Left ventricle myocardium superior (tissue), 1 donor: ENCODE measurements at places on chromosomes 2 and 18. TPM values are rescaled to one million over a fixed set of nuclear protein-coding genes. Genes with fewer than 3 reads are reported as not detected.

GRCh38 chr18:36636237-36636817 is 192.5 kb downstream of the TPGS2 start:
- no peak for DNase-seq

DNA sequence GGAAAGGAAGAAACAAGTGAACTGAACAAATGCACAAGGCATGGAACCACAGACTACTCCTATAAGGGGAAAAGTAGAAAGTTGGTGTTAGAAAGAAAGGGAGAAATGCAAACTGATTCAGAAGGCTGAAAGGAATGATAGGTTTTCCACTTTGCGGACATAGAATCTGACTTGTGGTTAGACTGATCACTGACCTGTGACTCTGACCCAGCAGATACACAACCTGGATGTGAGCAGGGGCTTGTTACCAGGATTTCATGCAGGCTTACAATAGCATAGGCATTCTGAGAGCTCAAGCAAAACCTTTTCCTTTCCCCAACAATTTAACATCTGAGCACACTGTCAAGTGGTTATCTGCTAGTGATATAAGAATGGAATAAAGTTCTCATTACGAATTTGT is 237.0 kb upstream of the CDH20 start:
- no peak for DNase-seq

- no peak for DNase-seq
Measured at GRCh38 chr2:28084564-28084963, 194.0 kb downstream of the BABAM2 start.

The BCL11A gene
- total RNA-seq, result 31.2 TPM

GRCh38 chr2:241460631-241461030 is 47.8 kb downstream of the STK25 start:
- no peak for DNase-seq

DNA sequence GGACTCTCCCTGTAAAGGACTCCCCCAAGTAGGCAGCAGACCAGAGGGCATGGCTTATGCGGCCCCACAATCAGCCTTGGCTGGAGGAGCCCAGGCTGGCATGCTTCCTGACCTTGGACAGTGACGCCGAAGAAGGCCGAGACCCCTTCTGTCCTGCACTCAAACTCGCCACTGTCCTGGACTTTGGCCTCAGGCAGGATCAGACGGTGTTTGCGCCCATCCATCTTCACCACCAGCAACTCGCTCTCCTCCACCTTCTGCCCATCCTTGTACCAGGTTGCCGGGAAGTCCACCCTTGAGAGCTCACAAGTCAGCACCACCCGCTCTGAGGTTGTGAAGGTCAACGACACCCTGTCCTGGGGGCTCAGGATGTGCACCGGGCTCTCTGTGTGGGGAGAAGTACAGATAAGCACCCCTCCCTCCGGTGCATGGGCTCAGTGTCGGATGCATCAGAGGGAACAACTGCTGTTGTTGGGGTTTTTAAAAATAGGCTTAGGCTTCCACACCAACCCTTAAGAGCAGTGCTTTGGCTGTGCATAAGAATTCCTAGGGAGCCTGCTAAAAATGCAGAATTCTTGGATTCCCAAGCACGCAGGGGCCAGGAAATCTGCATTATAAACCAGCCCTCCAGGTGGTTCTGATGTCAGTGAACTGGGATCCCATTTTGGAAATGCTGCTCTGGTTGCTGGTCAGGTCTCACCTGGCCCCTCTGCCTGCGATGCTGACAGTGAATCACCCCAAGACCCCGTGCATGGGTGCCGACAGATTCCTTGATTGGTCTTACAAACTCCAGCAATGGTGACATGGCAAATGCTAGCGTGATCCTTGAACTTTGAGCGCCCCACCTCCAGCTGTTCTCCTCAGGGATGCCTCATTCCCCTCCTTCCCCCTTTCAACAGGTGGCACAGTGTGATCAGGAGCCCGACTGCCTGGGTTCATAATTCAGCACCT is 5.9 kb downstream of the OBSL1 start:
- DNase-seq, result no peak

GRCh38 chr2:42696987-42697386 is 66.9 kb downstream of the OXER1 start:
- DNase-seq, result no peak

DNA sequence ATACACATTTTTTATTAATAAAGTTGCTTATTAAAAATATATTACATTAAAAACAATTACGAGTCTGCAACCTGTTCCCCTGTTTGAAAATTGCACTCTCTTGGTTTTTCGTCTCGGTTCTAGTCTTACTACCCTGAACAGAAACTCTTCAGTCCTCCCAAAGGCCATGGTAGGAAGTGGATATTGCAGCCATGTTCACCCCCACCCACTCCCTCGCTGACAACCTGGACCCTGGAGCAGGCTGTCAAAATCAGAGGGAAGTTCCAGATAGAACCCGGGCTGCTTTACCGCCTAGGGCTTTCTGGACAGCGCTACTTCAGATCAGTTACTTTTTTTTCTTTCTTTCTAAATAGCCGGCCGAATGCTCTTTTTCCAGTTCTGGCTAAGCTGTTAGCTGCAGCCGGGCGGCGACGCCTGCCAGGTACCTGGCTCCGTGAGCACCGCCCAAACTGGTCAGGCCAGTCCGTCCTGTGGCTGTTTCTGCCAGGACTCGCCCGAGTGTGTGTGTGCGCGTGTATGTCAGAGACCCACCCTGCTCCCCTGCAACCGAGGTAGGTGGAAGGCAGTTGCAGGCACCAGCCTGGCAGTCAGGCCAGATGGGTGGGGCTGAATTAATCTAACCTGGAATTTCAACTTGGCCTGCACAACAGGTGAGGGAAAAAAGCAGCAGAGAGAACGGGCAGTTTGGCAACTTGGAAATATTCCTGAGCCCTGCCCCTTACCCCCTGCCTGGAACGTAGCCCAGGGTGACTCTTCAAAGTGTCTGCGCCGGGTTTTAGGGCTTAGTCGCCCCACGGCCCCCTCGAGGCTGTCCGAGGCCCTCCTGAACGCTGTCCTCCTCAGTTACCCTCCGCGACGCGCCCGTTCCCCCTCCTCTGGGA is 1.1 kb upstream of the TET3 start:
- DNase-seq, result peak; percentile 40

DNA sequence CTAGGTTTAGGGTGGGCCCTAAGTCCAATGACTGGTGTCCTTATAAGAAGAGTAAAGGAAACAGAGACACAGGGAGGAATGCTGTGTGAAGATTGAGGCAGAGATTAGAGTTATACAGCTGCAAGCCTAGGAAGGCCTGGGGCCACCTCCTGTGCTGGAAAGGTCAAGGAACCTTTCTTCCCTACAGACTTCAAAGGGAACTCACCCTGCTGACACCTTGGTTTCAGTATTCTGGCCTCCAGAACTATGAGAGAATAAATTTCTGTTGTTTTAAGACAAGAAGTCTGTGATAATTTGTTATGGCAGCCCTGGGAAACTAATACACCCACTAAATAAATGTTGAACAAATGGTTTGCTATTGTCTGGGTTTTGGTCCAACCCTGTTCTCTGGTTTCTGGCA is 102.3 kb upstream of the NEUROD1 start:
- DNase-seq, result no peak

DNA sequence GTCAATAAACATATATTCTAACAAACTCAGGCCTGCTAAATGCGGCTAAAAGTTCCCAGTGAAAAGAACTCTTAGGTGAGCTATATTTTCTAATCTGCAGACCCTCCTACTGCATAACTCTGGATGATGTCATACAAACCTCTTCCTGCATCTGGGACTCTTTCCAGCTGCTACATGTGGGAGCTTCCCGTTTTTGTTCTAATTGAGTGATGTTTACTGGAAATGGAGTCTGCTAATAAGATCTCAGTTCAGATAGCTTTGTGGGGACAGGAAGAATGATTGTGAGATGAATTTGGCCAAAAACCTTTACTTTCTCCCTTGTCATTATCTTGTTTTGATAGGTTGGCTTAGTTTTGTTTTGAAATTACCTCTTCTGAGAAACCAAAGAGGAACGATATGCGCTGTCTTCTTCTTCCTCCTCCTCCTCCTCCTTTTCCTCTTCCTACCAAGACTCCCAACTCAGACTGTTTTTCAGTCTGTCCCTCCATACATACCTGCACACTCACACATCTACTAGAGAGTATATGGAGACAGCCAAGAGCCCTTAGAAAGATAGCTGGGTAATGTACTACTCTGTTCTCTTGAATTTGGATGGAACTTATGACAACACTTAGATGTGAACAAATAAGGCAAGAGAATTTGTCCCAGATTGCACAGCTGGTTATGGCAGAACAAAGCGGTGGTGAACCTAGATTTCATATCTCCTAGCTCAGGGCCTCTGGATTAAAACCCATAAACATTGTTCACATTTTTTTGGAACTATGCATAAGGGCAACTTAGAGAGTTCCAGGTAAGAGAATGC is 39.8 kb upstream of the AAK1 start:
- no peak for DNase-seq

The RNF181 gene
- 89.9 TPM for total RNA-seq
